Stimulated activated CD4-positive, alpha-beta T cell treated with anti-CD3 and anti-CD28 coated beads, Interleukin-15, amount 100 ng/mL, for 1 hour (primary cell): ENCODE measurements at places on chromosomes 16 and 17.

- no peak for DNase-seq
These were observed 3.8 kb upstream of the RNF157 start for GRCh38 chr17:76243826-76244679.

GRCh38 chr16:50884066-50884860, 142.4 kb downstream of the CYLD start:
- DNase-seq, result peak; percentile 5

DNA sequence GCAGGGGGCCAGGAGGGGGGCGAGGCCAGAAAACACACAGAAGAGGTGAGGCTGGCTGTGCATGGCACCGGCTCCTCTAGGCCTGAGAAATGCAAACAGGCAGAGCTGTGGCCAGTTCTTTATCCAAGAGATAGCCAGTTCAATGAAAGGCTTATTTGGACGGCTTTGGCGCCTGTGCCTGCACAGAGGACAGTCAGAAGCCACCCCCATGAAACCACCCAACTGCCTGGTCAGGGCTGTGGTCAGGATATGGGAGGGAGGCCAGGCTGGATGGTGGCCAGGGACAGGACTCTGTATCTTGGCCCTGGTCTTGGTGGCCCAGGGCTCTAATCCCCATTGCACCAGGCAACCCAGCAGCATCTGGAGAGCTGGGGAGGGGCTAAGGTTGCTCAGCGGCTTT, 24.5 kb upstream of the GPRC5C start:
- no peak for DNase-seq

DNA sequence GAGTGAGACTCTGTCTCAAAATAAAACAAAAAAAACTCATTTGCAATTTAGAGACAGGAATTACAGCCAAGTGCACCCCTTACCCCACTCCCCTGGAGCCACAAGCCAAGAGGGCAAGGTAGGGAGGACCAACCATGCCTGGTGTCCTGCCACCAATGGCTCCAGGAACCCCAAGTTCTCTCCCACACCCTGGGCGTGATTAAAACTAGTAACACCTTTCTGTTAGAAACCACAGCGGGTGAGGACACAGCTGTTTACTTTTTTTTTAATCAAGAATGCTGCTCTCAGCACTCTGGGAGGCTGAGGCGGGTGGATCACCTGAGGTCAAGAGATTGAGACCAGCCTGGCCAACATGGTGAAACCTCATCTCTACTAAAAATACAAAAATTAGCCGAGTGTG, 38.1 kb downstream of the ANKRD11 start:
- no peak for DNase-seq

- no peak for DNase-seq
These were observed 3.4 kb upstream of the KRTAP4-12 start for GRCh38 chr17:41127371-41127770.

GRCh38 chr17:76968707-76969597, 100.7 kb downstream of the MGAT5B start:
- DNase-seq, result peak; percentile 25

GRCh38 chr16:17367036-17367435, 103.7 kb downstream of the XYLT1 start:
- DNase-seq, result no peak

DNA sequence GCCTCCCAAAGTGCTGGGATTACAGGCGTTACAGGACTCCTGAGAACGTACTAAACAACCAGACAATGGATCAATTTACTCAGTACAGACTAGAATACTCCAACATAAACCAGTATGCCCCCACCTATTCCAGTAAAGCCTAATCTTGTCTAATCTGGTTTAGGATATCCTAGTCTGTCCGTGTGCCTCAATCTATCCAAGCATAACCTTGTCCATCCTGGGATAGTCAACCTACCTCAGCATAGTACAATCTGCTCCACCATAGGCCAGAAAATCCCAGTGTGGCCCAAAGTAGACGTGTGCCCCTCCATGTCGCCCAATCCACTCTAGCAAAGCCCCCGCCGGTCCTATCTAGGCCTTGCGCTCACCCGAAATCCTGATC, 625 bp downstream of the DVL2 start:
- no peak for DNase-seq

- DNase-seq, result no peak
These were observed 4.4 kb upstream of the ARMC7 start for GRCh38 chr17:75105126-75106080.

DNA sequence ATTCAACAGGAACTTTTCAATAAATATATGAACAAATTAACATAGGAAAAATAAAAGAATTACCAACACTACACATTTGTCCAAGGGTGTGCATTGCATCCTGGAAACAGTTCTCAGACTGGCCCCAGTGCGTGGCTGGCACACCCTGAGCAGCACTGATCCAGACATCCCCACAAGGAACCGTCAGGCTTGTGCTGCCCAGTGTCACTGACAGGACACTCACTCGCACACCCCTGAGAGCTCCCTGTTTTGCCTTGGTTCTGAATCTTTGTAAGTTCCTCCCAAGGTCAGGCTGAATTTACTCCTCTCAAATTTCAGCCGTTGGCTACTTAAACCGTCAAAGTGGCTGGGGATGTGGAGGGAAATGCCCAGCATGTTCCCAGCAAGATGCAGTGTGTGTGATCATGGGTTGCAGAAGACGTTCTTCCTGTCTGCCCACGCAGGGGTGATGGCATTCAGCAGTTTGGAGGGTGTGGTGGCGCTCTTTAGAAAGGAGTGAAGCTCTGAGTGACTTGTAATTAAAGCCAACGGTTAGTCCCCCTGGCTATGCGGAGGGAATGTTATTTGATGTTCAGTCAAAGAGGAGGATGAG, 1.7 kb downstream of the MT2A start:
- peak; percentile 17 for DNase-seq

- DNase-seq, result no peak
These were observed 18.7 kb upstream of the EVI2A start for GRCh38 chr17:31339906-31340661.

DNA sequence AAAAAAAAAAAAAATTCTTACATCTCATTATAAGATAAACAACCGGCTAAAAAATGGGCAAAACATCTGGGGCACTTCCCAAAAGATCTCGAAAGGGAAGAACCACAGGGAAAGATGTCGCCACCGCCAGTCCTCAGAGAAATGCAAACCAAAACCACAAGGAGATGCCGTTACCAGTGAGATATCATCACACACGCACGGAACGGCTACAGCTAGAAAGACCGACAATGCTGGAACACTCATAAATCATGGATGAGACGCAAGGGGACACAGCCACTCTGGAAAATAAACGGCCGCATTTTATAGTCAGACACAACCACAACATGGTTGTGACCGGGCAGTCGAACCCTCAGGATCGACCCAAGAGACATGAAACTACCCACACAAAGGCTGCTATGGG, 24.5 kb downstream of the WDR45B start:
- DNase-seq, result no peak

- no peak for DNase-seq
These were observed 16.1 kb upstream of the CRHR1 start for GRCh38 chr17:45768000-45768399.

- DNase-seq, result no peak
These were observed 47.9 kb upstream of the RBFOX1 start for GRCh38 chr16:7284780-7285179.

DNA sequence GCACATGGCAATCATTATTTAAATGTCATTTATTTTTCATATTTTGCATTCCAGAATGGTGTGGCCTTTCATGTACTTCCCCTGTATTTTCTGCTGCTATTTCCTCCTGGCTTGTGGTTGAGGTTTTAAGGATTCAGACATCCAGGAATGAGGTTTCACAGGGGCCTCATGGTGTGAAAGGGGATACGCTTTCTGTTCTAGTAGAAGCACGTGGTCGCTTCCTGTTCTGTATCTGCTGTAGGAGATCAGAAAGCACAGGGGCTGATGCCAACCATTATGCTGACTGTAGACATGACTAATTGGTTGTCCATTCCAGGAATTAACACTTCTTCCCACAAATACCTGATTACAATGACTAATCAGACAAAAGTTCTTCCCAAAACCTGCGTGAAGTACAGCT, 405.9 kb downstream of the SHISA9 start:
- no peak for DNase-seq

DNA sequence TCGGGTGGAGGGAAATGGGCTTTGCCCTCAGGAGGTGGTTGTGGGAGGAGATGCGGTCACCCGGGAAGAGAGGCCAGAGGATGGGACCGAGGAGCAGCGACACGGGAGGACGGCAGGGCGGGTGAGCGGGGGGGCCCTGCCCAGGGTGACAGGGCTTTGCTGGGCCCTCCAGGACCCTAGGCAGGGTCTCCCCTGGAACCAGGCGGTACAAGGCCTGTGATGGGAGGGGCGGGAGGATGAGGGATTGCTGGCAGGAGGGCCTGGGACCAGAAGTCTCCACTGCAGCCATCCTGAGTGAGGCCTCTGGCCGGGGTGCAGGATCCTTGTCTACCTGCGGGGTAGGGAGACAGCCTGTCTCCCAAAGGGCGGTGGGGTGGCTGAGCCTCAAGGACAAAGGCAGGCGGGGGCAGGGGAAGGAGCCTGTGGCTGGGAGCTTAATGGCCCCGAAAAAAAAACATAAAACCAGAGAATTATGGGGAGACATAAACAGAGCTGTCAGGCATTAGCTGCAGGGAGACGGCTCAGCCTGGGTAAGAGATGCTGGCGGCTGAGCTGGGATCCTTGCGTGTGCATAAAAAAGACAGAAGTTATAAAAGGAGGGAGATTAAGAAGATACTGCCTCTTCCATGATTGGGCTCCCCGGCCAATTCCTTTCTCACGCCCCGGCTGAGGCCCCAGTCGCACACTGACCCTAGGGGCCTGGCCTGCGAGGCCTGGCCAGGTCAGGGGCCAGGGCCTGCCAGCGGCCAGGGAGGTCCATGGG, 66.7 kb downstream of the SREBF1 start:
- DNase-seq, result no peak

GRCh38 chr16:76194616-76195015, 82.6 kb upstream of the CNTNAP4 start:
- no peak for DNase-seq

DNA sequence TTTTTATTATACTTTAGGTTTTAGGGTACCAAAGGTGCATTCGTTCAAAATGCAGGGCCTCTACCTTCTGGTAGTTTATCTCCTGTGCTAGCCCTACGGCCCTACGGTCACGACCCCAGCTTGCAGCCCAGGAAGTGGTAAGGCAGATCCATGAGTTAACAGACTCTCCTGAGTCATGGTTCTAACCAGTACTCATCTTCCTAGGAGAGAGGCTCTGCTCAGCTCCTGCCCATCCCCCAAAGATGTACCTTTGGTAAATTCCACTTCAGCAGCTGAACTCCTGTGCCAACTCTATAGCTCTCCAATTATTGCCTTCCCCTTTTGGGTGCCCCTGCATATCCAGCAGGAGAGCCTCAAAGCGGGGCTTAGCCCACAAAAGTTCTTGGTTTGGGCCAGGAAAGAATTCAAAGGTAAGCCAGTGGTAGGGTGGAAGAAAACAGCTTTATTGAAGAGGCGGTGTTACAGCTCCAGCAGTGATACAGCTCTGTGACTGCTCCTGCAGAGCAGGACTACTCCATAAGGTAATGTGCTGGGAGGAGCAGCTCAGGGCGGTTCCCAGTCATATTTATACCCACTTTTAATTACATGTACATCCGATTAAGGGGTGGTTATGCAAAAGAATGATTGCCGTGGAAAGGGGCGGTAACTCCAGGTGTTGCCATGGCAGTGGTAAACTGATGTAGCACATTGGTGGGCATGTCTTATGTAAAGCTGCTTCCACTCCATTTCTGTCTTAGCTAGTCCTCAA, 241.4 kb downstream of the PMP22 start:
- no peak for DNase-seq

DNA sequence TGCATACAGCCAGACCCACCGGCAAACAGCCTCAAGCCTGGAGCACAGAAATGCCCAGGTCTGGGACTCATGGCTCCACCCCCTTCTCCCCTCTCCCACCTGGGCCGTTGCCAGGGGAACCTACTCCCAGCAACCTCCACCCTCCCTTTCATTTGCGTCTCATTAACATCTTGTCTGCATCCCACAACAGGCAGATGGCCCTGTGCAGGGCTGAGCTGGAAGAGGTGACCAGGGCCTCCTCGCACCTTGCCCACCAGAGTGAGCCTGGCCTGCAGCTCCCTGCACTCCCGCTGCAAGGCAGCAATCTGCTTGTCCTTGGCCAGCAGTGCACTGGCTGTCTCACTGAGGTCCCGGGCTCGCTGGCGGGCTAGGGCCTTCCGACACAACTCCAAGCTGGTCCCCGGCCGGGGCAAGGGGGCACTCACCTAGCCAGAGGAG, 3.3 kb downstream of the TSPOAP1 start:
- no peak for DNase-seq

DNA sequence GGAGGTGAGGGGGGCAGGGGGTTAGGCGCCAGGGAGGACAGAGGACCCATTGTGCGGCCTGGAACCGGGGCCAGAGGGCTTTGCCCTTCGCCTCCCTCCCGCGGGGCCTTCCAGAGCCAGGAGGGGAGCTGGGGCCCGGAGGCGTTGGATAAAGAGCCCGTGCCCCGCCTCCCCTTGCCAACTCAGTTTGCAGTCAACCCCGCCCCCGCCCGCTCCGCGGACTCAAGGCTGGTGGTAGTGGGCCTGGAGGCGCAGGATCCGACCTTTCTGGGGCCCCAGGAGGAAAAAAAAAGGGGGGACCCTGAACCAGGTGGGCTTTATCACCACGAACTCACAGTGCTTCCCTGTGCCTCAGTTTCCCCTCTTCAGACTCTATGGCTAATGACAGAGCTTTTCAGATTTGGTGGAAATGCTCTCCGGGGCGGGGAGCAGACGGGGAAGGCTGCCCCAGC, 2.0 kb upstream of the SPHK1 start:
- peak; percentile 21 for DNase-seq

DNA sequence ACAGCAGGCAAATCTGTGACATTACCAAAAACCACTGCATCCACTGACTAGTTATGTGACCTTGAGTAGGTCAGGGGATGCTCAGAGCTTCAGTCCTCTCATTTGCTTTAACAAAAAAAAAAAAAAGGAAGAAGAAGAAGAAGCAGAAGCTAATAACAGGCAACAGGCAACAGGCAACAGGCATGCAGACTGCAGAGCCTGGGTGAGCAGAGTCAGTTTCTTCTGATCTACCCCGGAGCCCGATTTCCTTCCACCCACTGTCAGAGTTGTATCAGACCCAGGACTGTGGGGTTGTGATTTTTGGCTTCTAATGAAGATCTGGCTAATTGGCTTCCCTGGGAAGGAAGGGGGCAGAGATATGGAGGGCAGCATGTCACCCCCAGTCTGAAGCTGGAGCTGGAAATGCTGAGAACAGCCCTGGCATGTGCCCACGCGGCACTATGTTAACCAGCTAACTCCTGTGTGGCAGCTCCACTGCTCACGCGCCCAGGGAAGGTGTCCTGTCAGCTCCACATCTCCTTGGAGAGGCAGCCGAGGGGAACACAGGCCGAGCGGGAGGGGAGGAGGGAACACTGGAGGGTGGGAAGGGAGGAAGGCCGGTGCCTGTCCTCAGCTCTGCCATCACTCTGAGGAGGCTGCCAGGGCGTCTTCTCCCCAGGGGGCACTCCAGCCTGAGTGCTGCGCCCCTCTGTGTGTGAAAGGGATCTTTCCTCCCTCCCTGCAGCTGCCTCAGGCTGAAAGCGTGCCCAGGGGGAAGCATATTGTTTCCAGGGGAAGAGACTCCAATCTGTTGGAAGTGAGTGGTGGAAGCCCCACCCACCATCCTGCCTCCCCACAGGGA, 17.6 kb downstream of the SRCIN1 start:
- DNase-seq, result no peak
